ENCODE measurements at places on chromosomes 6 and 20.

DNA sequence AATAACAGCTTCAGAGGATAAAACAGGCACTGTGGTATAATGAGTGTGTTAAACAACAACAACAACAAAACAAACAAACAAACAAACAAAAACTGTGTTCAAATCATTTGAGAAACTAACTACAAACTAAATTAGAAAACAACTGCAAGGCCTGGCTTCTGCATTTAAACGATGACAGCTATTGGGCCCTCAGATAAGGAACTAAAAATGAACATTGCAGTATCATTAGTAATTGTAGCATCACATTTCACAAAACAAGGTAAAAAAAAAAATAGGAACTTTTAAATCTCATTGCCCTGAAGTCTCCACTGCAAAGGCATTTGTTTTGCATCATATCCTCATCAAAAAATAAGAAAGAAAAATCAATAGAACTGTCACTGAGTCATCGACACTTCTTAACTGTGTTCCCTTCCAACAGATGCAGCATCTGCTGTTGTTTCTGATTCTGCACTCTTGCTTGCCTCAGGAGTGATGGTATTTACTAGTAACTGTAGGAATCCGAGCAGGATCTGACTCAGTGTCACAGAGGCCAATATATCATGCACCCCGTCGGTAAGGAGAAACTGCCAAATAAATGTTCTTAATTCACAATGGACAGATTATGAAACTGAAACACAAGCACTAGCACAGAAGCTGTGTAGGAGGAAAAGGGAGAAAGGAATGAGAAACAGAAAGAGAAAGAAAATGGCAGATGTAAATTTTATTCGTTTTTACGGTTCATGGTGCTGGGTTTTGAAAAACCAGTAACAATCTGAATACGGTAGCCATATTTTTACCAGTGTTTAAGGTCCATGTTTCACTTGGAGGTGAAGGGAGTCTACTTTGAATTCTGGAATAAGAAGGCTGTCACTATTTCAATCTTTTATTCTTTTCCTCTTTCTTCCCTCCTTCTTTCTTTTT is 365.7 kb upstream of the EPHA7 start:
- no peak for DNase-seq

GRCh38 chr6:37783856-37784584 is 35.5 kb upstream of the ZFAND3 start:
- no peak for DNase-seq

- DNase-seq: no peak
Observed at GRCh38 chr20:2416541-2417212, 36.0 kb downstream of the TGM6 start.

- DNase-seq: no peak
Observed at GRCh38 chr20:47493175-47493962, 8.3 kb upstream of the NCOA3 start.

DNA sequence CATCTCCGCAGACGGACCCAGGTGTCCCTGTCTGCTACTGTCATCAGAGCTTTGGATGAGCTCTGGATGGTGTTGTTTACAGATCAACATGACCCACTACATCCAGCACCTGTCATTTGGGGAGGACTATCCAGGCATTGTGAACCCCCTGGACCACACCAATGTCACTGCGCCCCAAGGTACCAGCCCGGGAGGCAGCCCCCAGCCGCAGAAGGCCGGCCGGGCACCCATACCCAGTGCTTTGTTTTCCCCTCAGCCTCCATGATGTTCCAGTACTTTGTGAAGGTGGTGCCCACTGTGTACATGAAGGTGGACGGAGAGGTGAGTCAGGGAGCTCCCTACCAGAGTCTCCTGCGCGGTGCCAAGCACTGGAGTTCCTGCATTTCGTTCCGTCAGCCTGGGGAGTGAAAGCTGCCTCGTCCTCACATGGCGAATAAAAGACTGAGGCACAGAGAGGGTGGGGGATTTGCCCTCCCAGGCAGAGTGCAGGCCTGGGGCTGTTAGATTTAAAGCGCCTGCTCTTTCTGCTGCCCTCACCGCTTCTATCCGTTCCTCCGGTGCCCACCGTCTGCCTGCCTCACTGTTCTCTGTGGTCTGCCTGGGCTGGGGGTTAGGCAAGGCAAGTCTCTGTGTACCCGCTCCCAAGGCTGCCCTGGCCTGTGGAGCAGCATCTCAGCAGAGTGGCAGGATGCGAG is 14.2 kb downstream of the ERGIC3 start:
- no peak for DNase-seq

- no peak for DNase-seq
Observed at GRCh38 chr6:122780114-122780513, 598 bp downstream of the FABP7 start.

GRCh38 chr6:90895299-90896074 is 308.6 kb upstream of the MAP3K7 start:
- no peak for DNase-seq

GRCh38 chr6:106252687-106253086 is 72.9 kb downstream of the ATG5 start:
- DNase-seq: no peak

GRCh38 chr6:66232890-66233289 is 525.9 kb upstream of the EYS start:
- no peak for DNase-seq

DNA sequence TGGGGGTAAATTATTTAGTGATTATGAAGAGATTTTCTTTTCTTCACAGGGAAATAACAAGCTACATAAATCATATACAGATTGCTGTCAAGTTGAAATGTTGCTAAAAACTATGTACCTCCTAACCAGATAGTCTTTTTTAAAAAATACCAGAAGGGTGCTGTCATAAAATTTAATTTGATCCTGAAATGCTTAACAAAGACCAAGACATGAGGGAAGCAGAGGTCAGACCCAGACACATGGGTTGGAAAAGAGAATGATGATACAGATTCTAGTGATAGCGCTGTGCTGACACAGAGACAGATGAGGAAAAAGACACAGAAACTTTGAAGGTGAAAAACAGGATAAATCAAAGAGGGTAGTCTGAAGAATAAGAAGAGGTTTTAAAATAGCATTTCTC is 573.1 kb downstream of the HACE1 start:
- DNase-seq: no peak

DNA sequence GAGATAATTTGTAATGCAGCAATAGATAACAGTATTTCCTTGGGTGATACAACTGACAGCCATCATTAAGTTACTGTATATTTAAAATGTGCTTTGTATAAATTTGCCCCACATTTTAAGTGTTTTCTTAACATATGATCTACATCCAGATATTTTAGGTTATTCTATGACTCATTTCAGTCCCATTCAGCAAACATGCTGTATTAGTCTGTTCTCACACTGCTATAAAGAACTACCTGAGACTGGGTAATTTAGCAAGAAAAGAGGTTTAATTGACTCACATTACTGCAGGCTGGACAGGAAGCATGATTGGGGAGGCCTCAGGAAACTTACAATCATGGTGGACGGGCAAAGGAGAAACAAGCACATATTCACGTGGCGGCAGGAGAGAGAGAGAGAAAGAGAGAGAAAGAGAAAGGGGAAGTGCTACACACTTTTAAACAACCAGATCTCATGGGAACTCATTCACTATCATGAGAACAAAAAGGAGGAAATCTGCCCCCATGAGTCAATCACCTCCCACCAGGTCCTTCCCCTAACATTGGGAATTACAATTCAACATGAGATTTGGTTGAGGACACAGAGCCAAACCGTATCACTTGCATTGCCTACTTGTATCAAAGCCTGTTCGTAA is 9.6 kb upstream of the CHD6 start:
- DNase-seq: no peak

DNA sequence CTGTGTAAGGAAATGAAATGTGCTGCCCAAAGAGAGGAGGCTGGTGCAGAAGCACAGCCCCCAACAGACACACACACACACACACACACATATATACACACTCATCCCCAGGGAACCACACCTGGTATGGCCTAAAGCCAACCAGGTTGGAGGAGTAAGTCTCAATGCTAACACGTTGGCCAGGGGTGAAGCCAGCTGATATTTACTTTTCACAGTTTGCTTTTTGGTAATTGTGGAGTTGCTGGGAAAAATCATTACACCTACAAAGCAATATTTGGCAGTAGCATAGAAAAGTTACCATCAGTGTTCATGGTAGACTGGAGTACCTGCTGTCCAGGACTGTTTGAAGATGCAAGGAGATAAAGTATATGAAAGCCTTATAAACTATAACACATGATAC is 50.3 kb upstream of the NAA20 start:
- no peak for DNase-seq

- DNase-seq: no peak
Observed at GRCh38 chr20:20897145-20897544, 184.7 kb upstream of the RALGAPA2 start.

- DNase-seq: no peak
Observed at GRCh38 chr6:3697609-3698008, 53.9 kb downstream of the PXDC1 start.

DNA sequence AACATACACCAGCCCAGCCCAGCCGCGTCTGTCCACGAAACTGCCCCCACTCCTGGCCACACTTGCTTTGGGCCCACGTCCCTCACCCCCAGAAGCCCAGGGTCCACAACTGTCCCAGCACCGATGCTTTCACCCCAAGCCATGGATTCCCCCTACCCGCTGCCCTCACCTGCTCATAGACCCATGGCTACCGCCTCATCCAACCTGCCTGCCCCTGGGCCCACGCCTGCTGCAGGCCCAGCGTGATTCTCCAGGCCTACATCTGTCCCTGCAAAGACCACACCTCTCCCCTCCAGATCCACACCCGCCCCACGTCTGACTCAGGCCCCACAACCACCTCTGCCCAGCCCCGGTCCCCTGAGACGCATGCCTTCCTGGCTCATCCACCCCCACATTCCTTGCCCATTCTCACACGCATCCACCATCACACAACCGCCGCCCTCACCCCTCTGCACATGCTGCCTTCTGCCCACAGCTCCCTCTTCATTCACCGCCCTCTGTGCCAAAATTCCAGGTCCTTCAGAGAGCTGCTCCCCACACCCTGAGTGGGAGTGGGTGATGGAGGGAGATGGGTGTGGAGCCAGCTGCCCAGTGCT is 86.7 kb downstream of the GRM4 start:
- no peak for DNase-seq

DNA sequence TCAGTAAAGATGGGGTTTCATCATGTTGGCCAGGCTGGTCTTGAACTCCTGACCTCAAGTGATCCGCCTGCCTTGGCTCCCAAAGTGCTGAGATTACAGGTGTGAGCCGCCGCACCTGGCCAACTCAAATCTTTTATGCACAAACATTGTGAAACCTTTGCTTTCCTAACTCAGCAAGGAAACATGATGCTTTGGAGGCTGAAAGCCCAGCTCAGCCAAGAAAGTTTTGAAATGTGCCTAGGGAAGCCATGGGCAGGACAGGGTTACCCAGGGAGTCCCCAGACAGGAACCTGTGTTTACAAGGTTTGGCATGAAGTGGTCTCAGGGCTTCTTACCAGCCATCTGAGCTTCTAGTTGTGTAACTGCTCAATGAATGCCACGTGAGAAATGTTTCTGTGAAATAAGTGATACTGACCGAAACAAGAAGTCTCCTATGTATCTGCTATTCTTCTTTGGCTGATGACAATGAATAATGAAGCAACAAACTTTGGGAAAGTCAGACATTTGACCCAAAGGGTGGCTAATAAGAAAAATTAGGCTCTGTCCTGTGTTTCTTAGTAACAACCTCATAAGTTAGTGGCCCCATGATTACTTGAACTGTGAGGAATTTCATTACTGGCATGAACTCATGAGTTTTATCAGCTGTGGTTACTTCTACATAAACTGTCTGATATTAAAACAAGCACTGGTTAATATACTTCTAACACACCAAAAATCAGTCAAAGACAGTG is 163.5 kb downstream of the KIF6 start:
- DNase-seq: no peak

- no peak for DNase-seq
Observed at GRCh38 chr6:36673882-36674281, 4.6 kb upstream of the CDKN1A start.

DNA sequence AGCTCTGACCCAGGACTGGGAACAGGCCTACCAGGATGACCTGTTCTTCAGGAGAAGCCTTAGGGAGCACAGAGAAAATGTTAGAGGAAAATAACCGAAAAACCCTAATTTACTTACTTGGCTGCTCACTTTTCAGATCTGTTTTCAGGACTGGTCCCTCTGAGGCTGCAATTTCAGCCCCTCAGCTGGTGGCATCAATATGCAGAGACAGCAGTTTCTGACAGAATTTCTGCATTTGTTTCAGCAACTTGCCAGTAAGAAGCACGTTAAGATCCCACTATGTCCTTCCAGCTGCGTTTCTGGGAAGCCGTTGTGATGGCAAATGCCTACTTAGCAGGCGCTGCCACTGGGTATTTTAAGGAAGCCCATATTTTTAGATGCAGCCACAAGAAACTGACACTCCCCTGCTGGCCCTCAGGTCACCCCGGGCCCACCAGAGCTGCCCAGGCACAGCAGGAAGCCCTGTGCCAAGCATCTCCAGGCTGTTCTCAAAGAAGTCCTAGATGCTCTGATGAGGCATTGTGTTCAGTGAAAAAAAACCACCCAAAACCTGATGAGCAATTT is 7.5 kb downstream of the YTHDF1 start:
- no peak for DNase-seq

- no peak for DNase-seq
Observed at GRCh38 chr6:99530627-99531026, 15.4 kb upstream of the USP45 start.

GRCh38 chr6:12020187-12020791 is 8.2 kb downstream of the HIVEP1 start:
- DNase-seq: no peak

DNA sequence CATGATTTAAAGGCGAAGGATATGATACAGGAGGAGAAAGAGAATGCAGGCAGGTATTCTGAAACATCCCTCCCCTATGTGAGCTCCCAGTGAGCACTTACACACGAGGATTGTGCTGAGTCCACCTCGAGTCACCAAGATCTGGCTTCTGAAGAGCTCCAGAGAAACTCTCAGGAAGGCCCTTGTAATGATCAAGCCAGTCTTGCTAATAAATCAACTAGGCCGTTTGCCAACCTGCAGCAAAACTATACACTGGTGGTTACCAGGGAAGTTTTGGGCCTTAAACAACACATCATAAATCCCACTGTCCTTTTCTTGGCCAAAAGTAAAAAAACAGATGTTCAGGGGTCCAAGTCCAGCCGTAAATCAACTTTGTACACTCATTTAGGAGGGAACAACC is 79.2 kb downstream of the STXBP5 start:
- no peak for DNase-seq

- no peak for DNase-seq
Observed at GRCh38 chr6:27679308-27679963, 206.5 kb upstream of the ZNF184 start.

GRCh38 chr6:98695091-98695801 is 139.1 kb upstream of the POU3F2 start:
- DNase-seq: no peak

GRCh38 chr6:160678230-160678629 is 14.2 kb upstream of the LPA start:
- DNase-seq: no peak

DNA sequence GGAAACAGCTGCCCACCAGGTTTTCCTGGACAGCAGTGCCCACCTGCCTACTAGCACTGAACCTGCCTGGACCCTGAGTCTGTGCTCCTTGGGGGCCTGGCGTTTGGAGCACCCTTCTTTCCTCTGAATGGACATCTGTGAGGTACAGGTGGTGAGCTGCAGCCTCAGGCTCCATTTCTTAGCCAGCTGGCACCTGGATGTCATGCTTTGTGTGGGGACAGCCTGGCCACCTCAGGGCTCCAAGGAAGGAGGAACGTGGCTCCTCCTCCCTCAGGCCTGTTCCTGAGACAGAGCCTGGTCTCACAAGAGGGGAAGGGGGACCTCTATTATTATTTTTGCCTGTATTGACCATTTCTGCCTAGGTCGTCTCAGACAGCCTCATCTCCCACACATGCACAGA is 8.1 kb downstream of the TMEM151B start:
- DNase-seq: no peak

- DNase-seq: no peak
Observed at GRCh38 chr6:30267423-30267822, 54.2 kb upstream of the TRIM26 start.

Measured in stimulated activated CD8-positive, alpha-beta memory T cell treated with anti-CD3 and anti-CD28 coated beads, Interleukin-15, amount 100 ng/mL, for 1 hour (primary cell).